ENCODE measurements at places on chromosomes 7 and 10.

- DNase-seq: no peak
Observed at GRCh38 chr7:155489862-155490696, 32.1 kb downstream of the EN2 start.

DNA sequence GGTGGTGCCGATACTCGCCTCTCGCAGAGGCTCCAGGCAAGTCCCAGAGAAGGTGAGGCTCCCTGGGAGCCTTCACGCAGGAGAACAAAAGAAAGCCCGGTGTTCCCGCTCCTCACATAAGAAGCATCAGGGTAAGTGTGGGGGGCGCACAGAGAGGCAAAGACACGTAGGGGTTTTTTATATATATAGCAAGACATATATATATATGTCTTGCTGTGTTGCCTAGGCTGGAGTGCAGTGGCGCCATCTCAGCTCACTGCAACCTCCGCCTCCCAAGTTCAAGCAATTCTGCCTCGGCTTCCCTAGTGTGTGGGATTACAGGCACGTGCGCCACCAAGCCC lies 61.3 kb downstream of the PDIA4 start:
- DNase-seq: no peak

DNA sequence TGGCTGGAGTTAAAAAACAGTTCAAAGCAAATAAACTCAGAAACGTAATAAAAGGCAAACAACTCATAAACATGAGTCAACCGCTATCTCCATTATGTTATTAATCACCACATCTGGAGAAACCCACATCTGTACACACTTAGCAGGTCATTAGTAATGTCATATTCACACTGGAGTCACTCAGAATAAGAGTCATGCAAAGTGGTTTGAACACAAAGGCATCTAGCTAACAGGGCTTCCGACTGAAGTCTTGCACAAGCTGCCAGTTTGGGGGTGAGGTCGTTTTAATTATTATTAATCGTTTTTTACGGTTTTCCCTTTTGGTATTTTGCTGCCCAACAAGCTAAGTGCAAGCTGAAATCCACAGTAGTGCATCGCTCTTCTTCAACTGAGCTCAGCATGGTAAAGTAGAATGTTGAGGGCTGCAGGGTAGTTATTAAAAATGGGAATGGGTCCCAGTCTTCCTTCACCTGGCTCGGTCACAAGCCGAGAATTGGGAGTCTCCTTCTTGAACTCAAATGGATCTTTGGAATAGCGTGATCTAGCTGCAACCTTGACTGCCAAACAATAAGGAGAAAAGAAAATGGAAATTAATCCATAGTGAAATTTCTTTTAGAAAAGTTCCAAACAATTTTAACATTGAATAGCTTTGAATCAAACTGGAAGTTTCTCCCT lies 663.5 kb downstream of the KCNMA1 start:
- DNase-seq: no peak

DNA sequence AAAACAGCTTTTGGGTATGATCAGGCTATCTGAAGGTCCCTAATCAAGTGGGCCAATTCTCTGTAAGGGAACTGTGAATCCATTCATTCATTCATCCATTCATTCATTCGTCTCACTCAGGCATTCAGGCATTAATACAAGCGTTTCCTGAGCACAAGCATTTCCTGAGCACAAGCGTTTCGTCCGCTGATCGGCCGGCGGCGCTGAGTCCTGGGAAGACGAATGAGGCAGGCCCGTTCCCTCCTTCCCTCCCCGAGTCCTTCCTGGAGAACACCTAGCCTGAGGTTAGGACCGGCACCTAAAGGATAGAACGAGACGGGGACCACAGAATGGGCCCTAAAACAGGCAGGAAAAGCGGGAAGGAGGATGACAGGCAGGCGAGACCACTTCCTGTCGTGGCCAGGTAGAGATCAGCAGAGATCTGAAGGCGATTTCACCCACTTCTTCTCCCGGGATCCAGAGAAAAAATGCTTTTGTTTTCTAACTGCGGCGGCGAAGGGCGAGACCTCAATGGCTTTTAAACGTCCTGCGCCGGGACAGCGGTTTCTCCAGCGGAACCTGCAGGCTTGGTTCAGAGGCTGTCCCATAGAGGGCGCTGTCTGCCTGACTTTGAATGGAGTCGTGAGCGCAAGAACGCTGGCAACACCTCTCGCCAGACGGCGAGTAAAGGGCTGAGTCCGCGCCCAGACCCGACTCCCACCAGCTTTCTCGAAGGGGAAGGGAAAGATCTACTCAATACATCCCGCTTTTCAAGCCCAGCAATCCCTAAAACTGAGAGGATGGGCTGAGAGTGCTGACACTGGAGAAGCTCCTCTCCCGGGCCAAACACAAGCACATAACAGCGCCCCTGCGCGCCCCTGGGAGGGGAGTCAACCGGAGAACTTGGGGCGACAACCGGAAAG lies 2.9 kb upstream of the HMX3 start:
- peak; percentile 88 for DNase-seq

DNA sequence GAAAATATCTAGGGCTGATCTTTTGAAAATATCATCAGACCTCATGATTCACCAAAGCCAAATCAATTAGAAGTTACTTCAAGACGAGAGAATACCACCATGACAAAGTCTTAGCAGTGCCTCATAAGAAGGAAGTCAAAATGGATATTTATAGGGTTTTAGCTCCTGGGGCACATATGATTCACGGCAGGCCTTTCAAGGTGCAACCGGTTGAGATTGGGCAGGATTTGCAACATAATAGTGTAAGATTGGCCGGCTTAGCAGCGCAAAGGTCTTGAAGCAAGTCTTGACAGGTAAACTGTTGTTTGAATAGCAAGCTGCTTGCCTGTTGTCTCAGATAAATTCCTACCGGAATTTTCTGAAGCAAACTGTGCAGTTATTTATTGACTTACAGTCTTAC lies 17.5 kb downstream of the ADRB1 start:
- no peak for DNase-seq

GRCh38 chr10:57743711-57744110 lies 524.0 kb downstream of the IPMK start:
- DNase-seq: no peak

- DNase-seq: no peak
Observed at GRCh38 chr7:4561795-4562194, 120.3 kb upstream of the FOXK1 start.

DNA sequence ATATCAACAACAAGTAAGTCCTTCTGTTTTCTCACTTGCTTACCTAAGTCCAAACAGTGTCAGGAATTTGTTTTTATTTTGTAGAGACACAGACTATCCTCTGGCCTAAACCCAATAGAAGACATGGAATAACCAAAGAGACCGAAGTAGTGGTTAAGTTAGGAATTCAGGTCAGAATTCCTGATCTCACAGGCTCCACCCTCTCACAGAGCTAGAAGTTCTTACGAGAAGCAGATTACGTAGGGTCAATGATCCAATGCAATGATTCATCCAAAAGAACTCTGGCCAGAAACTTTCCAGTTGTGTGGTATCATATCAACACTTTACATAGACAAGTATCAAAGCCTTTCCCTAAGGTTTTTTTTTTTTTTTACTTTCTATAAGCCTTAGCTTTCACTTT lies 73.8 kb downstream of the IQUB start:
- no peak for DNase-seq

- DNase-seq: no peak
Observed at GRCh38 chr10:17561111-17561510, 56.1 kb downstream of the HACD1 start.

DNA sequence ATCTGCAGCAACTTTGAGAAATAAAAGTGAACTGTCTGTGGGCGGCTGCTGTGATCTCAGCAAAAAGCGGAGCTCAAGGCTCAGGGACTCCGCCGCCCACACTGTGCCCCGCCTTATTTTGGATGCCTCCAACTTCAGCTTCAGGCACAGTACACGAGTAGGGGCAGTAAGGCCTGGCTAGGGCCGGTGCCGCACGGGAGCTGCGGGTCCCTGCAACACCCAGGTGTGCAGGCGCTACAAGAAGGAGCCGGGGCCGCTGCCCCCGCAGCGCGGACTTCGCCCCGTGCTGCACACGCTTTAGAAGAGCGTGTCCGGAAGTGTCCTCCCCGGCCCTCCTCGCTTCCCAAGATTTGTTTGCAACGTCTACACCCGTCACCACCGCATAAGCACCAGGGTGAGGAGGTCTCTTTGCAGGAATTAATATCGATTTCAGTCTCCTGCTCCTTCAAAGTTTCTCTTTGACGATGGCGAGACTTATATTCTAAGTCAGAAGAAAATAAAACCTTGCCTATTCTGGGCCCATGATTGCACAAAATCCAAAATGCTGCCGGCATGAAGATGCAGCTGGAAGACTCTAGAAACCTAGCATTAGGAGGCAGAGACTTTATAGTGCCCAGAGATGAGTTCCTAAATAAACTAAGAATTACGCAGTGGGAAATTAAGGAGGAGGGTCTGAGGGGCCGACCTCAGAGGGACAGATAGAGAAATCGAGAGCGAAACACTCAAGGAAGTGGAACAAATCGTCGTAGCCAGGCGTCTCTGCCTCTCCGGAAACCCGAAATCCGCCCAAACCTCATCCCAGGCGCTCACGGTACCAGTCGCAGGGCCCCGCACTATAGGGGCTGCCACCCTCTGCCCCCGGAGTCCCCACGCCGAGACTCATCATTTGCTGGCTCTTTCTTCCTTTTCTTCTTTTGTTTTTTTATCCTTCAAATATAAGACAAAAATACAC lies 6.4 kb downstream of the VAX1 start:
- DNase-seq: no peak

All from upper lobe of right lung (tissue), 1 donor.